ENCODE measurements at places on chromosomes 13 and 19.
A peak's percentile ranks its signal among the peaks of the same experiment; 100 is the strongest.

GRCh38 chr13:26477681-26478080 lies 79.8 kb upstream of the WASF3 start:
- no peak for DNase-seq

DNA sequence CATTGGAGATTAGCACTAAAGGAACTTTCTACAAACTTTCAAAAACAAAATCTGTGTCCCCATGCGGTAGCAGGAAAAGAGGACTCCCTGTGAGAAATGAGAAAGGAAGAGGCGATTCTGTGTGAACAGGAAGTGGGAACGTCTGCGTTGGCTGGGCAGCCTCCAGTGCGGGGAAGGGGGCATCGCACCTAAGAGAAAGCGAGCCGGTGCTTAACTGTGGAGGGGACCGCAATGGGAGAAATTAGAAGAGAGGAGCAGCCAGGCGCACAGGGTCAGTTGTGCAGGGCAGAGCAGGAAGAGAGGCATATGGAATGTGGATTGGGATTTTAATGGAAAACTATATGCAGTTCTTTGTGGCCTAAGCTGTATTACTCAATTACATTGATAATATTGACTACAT lies 77.4 kb upstream of the DOCK9 start:
- no peak for DNase-seq

DNA sequence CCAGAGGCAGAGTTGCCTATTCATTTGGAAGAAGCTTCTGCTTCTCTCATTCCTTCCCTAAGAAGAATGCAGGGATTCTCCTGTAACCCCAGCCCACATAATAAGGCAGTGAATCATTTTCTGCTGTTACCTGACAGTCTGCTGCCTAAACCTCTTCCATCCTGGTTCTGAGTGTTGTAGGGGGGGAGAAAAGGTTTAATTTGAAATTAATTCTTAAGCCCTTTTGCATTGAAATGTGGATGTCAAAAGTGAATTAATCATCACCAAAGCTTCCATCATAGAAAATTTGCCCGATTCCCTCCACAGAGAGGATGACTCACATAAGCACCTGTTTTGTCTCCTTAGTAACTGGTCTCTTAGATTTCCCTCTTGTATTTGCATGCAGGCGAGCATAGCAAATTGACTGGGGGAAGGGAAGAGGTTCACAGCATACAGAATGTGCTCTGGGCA lies 146.7 kb upstream of the FNDC3A start:
- DNase-seq: no peak

DNA sequence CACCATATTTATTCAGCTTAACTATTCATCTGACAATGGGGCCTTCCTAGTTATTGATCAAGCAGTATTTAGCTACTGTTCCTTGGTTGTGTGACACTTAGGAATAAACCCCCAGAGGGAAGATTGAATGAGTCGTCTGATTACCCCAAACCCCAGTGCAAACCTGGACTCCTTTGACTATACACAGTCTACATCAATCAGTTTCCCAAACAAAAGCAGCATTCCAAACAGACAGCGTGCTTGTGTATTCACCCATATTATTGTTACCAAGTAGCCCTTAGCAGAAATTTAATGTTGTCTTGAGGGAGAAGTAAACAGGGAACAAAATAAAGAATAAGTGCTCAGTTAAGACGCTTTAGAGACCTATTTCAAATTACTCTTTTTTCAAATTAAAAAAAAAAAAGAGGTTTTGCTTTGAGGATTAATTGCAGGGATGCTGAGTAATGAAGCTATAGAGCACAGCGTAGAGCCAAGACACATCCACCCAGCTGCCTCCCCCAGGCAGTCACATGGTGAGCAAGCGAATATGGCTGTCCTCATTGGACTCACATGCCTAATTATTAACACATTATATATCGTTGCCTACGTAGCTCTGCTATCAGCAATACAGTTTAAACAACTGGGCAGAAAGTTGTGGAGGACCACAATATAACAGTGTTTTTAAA lies 14.7 kb upstream of the B3GLCT start:
- DNase-seq: no peak

DNA sequence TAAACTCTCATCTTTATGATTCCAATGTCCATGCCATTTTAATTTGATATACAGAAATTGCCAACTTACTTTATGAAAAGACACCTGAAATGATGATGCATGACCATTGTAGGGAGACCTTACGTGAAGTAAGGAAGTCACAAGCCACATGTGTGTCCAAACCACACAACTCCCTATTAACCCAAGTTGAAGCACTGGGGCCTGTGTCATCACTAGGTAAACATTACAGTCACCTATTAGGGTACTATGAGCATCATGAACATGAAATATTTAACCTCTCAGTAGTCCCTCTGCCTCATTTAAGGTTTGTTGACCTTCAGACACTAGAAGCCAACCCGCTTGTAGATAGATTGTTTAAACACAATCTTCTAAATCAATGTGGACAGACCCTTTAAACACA lies 576.9 kb downstream of the IRS2 start:
- no peak for DNase-seq

- no peak for DNase-seq
Observed at GRCh38 chr13:106382534-106382933, 152.9 kb downstream of the EFNB2 start.

DNA sequence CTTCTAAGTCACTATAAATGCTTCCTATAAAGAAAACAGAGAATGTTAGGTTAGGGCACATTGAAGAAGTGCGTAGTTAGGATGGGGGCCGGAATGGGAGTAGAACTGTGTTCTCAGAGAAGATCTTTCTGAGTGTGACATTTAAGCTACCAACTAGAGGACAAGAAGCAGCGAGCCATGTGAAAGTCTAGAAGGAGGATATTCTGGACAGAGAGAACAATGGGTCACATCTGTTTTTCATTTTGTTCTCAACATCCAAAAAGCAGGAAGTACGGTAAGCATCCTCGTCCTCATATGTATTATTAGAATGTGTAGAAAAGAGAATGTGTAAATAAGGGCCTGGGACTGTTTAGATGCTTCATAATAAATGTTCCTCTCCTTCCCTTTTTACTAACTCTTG lies 44.5 kb upstream of the PARP4 start:
- no peak for DNase-seq

- DNase-seq: no peak
Observed at GRCh38 chr13:37168151-37168550, 62.7 kb upstream of the CSNK1A1L start.

DNA sequence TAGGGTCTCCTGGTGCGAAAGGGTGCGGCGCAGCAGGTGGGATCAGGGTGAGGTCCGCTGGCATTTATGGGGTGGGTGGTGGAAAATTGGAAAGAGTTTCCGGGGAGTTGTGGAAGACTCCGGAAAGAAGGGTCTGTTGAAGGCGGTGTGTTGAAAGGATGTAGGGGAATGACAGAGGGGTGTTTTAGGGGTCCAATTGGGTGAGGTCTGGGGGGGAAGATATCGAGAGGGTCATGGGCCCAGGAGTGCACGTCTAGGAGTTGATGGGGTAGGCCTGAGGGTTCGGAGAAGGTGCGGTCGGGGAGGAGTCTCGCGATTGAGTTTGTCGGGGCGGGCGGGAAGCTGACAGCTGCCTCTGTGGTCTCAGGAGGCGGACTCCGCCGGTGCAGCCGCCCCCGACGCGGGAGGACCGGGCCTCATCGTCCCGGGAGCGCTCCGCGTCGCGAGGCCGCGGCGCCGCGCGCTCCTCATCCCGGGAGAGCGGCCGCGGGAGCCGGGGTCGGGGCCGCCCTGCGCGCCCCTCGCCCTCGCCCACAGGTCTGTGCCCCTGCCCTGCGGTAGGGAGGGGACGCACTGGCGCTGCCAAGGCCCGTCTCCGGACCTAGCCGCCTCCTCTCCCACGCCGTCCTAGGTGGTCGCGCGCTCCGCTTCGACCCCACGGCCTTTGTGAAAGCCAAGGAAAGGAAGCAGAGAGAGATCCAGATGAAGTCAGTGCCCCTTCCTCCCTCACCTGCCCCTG lies 7.0 kb downstream of the PGLYRP1 start:
- DNase-seq: no peak

DNA sequence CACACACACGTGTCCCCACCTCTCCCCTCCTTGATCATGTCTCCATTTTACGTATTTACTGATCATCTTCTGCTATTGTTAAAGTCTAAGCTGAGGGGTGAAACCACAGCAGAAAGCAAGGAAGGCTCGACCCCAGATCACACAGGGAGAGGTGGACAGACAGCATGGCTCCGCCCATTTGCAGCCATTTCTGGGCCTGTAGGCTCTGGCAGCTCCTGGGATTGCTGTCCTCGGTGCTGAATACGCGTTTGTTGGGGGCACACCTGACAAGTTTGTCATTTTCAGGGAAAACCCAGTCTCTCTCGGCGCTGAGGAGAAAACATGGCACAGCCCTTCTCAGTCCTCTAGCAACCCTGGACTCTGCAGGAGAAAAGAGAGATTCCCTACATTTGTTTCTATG lies 8.0 kb downstream of the TMEM86B start:
- DNase-seq: no peak

DNA sequence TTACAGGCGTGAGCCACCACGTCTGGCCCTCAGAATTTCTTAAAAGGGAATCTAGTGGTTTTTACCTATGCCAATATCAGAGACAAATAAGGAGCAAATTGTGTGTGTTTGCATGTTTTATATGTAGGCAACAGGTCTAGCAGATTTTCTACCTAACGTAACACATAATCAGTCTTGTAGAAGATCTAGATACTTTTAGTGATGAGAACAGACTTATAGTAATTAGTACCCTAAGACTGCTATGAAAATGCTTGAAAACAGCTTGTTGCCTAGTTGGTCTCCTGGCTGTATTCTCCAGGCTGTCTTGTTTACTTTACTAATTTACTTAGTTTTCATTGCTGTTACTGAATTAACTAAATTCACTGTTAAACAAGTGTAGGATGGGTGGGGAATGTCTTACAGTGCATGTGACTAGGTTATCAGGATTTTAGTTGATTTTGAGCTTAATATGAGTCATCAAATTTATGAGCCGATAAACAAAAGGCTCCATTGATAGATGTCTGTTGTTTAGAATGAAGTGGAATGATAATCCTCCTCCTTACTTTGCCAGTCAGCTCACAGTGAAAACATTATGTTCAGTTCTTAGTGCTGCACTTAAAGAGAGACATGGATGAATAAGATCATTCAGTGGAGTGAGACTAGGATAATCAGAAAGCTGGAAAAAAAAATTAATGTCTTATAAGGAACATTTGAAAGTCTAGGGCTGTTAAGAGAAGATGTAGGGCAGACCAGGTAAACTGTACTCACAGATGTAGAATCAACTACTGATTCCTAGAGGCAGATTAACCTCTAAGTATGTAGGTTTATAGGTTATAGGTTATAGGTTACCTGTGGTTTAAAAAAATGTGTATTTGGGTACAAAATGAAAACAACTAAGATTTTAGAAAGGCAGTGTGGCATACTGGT lies 22.4 kb downstream of the GTF2F2 start:
- no peak for DNase-seq

DNA sequence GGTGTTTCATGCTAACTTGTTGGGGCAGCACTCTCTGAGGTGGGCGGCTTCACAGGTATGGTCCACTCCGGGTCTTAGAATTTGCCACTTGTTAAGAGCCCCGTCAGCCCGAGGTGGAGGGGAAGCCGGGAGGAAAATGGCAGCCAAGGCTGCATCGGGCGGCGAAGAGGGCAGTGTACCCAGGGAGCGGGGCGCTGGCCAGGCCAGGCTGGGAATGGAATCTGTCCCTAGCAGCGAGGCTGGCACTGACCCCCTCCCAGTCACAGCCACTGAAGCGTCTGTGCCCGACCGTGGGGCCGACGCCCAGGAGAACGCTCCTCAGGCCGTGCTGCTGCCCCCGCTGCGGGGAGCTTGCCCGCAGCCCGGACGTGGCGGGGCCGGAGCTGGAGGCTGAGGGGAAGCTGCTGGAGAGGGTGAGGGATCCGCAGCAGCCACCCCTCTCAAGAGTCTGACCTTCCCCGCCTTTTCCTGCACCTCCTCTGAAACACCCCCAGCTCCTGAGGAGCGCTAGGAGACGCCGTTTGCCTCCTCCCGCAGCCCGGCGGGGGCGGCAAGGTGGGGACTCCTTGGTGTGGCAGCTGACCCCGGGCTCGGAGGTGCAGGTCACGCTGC lies 313.8 kb upstream of the SPRY2 start:
- DNase-seq: no peak

GRCh38 chr19:40614622-40615411 lies 13.6 kb downstream of the LTBP4 start:
- DNase-seq: no peak

- no peak for DNase-seq
Observed at GRCh38 chr13:30702006-30702405, 33.3 kb upstream of the ALOX5AP start.

- DNase-seq: peak; percentile 52
Observed at GRCh38 chr19:37779127-37780005, at the start of gene ZNF573. Gene ZNF573 (minus strand): TSS chr19:37779586. CDS start chr19:37773729, 5,857 bp downstream.

DNA sequence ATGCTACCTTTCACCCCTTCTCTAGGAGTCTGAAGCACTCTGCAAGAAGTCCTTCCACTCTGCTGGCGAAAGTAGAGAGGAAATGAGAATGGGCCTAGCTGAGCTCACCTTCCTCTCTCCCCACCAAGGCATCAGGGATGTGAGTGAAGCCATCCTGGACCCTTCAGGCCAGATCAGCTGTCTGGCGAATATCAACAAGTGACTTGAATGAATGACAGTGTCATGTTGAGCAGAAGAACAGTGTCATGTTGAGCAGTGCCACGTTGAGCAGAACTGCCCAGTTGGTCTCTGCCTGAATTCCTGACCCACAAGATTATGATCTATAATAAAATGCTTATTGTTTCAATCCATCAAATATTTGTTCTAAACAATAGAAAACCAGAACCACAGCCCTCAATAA lies 166.2 kb upstream of the RFC3 start:
- DNase-seq: no peak

DNA sequence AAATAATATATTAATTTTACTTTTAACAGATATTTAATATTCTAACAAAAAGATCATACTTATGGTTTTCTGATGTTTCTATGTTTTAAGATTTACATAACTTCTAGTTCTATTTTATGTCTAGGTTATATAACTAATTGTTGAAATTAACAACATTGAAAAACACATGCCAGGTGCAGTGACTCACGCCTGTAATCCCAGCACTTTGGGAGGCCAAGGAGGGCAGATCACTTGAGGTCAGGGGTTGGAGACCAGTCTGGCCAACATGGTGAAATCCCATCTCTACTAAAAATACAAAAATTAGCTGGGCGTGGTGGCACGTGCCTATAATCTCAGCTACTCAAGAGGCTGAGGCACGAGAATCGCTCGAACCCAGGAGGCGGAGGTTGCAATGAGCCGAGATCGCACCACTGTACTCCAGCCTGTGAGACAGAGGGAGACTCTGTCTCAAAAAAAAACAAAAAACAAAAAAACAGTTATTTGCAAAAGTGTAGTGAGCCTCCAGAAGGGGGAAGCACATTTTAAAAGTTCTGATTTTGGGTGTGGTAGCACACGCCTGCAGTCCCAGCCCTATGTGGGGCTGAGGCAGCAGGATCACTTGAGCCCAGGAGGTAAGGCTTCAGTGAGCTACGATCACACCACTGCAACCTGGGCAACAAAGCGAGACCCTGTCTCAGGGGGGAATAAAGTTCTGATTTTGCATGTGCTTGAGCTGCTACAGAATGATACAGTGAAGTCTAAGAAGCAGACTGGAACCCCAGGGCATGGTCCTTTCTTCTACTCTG lies 18.7 kb downstream of the MIPEP start:
- no peak for DNase-seq

DNA sequence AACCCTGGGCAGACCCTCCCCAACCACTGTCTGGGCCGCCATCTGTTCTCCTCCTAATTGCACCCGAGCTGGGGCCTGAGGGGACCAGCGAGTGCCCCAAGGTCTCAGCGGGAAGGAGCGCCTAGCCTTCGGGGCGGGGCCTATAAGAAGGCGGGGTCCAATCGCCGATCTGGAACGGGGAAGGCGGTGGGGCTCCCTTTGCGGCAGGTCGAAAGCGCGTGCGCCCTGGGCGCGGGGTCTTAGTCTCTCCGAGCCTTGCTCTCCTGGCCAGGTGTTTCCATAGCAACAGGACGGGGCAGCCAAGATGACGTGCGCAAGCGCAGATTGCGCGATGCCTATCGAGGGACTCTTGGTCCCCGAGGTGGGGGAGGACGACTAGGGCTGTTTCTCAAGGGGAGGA lies 2.8 kb downstream of the MAST1 start:
- no peak for DNase-seq
